ENCODE measurements at places on chromosomes 4 and X. TPM values are rescaled to one million over a fixed set of nuclear protein-coding genes. Genes with fewer than 3 reads are reported as not detected.

GRCh38 chr4:73831569-73831968 is 4.9 kb upstream of the CXCL6 start:
- DNase-seq: no peak

GRCh38 chrX:108165383-108166111 is 74.0 kb downstream of the ATG4A start:
- peak; percentile 45 for DNase-seq

GRCh38 chrX:68658530-68658929 is 11.1 kb downstream of the STARD8 start:
- no peak for DNase-seq

- DNase-seq: no peak
These were observed 6.5 kb downstream of the SASH3 start for GRCh38 chrX:129786210-129786651.

DNA sequence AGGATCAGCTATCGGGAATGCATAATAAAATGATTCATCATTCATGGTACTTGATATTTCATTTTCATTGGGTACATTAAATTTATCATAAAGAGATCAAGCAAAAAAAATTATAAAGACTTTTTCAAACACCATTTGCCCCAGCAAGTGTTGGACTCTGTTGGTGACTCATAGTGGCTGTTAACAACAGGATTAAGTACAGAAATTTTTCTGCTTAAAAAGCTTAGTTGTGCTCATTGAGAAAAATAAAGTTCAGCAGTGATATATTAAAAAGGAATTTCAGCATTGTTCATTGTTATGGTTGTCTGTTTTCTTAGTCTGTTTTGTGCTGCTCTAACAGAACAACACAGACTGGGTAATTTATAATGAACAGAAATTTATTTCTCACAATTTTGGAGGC is 86.2 kb upstream of the PCDH10 start:
- DNase-seq: no peak

GRCh38 chr4:185991770-185992169 is 77.2 kb upstream of the TLR3 start:
- no peak for DNase-seq

DNA sequence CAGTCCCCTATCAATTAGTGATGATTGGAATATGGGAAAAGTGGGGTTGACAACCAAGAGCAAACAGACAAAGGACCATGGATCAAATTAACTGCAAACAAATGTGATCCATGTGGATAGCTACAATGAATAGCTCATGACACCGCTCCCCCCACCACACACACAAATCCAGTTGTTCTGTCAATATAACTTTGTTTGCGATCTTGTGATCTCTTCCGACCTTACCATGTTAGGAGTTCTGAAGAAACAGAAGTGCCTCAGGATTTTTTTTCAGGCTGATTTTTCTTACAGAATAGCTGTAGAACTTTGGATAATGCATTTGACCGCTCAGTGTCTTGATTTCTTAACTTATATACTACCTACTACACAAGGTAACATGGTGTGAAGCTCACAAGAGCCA is 116.6 kb downstream of the SH2D1A start:
- DNase-seq: no peak

DNA sequence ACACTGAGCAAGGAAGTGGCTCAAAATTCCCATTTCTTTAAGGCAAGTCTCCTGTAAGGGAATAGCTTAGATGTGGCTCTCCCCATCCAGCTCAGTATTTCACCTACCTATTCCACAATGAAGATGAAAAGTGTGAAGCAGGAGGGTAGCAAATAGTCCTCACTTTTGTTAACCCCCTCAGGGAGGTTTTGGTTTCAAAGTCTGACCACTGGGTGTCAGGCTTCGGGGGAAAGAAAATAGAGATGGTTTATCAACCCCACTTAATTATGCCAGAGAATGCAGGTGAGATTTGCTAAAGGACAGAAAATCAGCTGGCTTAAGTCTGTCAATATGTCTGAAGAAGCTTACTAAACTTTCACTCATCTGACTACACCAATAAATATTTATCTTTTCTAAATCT is 69.5 kb downstream of the DHX15 start:
- no peak for DNase-seq

DNA sequence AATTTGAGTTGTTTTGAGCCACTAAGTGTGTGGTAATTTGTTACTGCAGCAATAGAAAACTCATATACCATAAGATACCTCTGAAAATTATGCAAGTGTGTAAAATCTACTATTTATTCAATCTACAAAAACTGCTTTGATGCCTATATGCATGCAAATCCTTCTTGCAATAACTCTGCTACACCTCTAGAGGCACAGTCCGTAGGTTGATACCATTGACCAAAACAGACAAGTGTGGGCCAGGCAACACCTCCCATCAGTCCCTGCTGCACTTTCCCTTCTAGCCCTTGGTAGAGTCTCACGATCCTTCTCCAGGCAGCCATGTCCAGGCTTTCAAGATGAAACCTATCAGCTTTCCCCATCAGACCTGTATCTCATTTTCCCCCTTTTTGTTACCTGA is 48.8 kb upstream of the FAM9A start:
- no peak for DNase-seq

DNA sequence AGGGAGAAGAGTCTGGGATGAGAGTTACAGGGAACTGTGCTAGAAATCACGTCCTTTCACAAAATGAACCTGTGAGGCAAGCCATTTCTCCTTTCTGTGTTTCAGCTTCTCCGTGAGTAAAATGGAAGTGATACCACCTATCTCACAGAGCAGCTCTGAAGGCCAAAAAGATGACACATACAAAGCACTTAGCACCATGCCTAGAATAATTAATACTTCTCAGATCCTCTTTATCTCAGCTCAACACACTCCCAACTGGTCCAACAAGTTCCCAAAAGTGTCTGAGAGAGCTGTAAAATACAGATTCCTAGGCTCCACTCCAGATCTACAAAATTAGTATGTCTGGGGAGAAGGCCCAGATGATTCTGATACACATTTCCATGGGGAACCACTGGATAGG is 38.3 kb downstream of the LHFPL1 start:
- no peak for DNase-seq

DNA sequence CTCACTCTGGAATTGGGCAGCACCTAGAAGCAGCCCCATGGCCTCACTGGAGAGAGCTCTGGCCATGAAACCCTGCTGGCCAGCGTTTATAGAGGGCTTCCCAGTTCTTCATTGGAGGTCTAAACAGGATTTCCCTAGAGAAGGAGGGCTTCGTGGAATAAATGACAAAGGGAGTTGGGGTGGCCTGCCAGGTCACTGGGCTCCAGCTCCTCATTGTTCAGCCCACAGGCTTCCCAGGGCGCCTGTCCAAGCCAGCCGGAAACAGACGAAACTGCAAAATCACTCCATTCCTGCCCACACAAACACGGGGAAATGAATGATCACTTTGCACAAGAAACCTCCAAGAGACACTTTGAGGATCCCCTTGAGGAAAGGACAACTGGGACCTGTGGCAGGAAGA is 189.7 kb downstream of the TSPAN5 start:
- DNase-seq: no peak

Gene KLB
- total RNA-seq: not detected

Gene TMPRSS11A
- total RNA-seq: not detected

Gene IL3RA
- total RNA-seq: not detected
